PC-9 (cell line): ENCODE measurements at places on chromosomes 7 and 10. TPM values are rescaled to one million over a fixed set of nuclear protein-coding genes. Genes with fewer than 3 reads are reported as not detected.

DNA sequence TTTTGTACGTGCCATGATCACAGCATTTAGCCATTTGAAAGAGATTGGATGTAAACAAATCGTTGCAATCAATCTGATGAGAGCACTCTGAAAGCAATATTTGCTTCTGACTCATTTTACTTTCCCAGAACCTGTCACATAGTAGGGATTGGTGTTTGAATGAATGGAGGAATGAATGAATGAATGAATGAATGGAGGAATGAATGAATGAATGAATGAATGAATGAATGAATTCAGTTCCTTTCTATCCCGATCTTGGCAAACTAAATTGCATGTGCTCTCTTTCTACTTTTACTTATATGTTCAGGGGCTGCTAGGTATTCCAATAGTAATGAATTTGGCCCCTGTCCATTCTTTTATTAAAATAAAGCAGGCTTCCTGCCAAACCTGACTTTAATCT, 1091.7 kb upstream of the CELF2 start:
- no peaks in the 10 kb centered on the region for H3K4me1 ChIP-seq
- no peak overlapping the region for H3K27ac ChIP-seq
- no peak for DNase-seq
- H3K27me3 ChIP-seq = no peaks in the 10 kb centered on the region

DNA sequence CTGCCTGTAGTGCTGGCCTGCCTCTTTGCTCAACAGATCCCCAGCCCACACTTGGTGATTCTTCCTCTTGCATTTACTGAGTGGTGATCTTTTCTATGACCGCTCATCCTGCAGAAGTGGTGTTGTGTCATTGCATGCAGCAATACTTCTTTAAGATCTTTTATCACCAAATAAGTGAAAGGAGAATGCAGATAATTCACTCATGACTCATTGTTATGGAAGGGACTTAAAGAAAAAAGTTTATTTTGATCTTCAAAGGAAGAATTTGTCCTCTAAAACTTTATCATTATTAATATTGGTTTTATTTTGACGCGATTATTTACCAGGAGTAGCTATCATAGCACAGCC, 489.1 kb upstream of the CELF2 start:
- H3K27me3 ChIP-seq = no peaks in the 10 kb centered on the region
- H3K4me1 ChIP-seq = no peaks in the 10 kb centered on the region
- no peak overlapping the region for H3K4me3 ChIP-seq
- H3K36me3 ChIP-seq = no peaks in the 10 kb centered on the region
- DNase-seq = no peak

Gene LOXL4
- total RNA-seq = 2.5 and 3.5 TPM in 2 replicates

DNA sequence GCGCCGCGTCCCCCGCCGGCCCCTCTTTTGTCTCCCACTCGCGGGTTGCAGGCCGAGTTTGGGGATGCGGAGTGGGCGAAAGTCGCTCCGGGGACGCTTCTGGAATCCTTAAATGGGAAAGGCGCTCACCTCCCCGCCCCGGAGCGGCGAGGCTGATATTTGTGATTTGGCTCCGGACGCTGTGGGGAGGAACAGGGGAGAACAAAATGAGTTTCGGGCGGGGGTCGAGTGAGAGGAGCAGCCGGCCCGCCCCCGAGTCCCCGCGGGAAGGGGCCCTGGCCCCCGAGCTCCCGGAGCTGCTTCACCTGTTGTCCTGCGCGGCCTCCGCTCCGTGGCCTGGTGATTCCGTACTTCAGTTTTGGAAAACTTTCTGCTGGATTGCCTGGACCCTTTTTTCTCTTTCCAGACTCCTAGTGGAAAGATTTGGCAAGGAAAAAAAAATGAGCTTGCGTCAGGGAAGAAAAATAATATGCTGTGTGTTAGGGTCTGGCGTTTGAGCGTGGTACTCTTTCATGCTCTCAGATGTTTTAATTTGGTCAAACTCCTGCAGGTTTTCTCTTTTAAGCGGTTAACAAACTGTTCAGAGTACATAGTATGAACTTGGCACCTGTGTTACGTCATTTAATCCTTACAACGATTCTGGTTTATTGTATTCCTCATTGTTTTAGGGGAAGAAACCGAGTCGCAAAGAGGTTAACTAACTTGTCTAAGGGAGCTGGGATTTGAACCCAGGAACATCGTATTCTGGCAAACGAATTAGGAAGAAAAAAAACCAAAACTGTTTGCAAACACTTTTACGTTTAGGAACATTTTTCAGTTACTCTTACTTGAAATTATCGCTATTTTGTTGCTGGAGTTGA, 924 bp downstream of the BMPR1A start:
- H3K27me3 ChIP-seq = no peaks in the 10 kb centered on the region
- peak overlapping the region; percentile 70 for H3K27ac ChIP-seq
- peak overlapping the region; percentile 78 for H3K4me3 ChIP-seq
- peaks cover 26% of the 10 kb centered on the region for H3K4me1 ChIP-seq
- no peaks in the 10 kb centered on the region for H3K36me3 ChIP-seq

GRCh38 chr10:62749093-62749683, 55.3 kb upstream of the ADO start:
- no peaks in the 10 kb centered on the region for H3K4me1 ChIP-seq
- H3K27me3 ChIP-seq = no peaks in the 10 kb centered on the region
- no peak for DNase-seq
- no peak overlapping the region for H3K4me3 ChIP-seq
- no peaks in the 10 kb centered on the region for H3K36me3 ChIP-seq
- H3K27ac ChIP-seq = no peak overlapping the region

GRCh38 chr7:154744256-154744860, 258.6 kb downstream of the PAXIP1 start:
- H3K27ac ChIP-seq = no peak overlapping the region
- no peaks in the 10 kb centered on the region for H3K36me3 ChIP-seq
- H3K4me1 ChIP-seq = no peaks in the 10 kb centered on the region
- peaks cover 90% of the 10 kb centered on the region for H3K27me3 ChIP-seq

Gene GDF10
- not detected in 2 replicates for total RNA-seq
